GM13976 (cell line): ENCODE measurements at places on chromosomes 4 and X.

DNA sequence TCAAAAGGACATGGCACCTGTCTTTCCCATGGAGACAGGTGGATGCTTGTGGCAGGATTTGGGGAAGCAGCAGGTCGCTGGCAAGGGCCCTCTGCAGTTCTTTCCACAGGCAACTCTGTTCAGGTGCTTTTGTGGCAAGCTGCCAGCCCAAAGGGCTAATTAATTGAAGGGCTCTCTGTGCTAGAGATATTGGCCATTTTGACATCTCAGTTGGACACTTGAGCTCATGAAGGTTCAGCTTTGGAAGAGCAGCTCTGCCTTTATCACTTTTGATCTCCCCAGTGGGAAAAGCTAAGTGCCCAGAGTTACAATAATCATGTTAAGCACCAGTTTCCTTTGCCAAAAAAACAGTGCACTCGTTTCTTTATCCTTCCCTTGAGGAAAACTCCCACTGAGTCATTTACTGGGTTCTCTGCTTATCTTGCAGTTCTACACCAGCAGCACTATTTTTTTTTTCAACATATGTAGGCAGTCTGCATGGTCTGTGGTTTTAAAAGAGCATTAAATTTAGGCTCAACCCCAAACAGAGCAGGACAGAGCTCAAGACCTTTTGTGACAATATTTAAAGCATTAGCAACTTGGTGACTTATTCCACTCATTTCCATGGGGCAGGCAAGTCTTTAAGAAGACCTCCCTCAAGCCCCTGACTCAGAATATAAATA lies 336.4 kb upstream of the RASGEF1B start:
- no peak for DNase-seq

DNA sequence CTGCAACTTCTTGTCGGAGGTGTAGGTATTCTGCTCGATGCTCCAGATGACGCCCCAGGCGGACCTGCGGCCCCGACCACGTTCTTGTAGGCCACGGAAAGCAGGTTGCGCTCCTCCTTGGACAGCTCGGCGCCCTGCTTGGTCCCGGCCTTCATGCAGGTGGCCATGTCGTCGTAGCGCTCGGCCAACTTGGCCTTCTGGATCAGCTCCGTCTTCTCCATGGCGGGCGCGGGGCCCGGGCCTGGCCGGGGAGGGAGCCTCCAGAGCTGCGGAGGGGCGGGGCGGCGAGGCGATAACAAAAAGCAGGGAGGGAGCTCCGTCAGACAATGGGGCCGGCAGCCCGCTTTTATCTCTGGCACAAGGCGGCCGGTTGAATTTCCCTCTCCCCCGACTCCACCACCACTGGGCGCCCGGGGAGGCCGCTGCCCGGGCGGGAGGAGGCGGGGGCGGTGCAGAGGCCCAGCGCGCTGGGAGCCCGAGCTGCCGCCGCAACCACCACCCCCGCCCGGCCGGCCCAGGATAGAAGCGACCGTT lies 28.3 kb upstream of the DRP2 start:
- peak; percentile 12 for DNase-seq

DNA sequence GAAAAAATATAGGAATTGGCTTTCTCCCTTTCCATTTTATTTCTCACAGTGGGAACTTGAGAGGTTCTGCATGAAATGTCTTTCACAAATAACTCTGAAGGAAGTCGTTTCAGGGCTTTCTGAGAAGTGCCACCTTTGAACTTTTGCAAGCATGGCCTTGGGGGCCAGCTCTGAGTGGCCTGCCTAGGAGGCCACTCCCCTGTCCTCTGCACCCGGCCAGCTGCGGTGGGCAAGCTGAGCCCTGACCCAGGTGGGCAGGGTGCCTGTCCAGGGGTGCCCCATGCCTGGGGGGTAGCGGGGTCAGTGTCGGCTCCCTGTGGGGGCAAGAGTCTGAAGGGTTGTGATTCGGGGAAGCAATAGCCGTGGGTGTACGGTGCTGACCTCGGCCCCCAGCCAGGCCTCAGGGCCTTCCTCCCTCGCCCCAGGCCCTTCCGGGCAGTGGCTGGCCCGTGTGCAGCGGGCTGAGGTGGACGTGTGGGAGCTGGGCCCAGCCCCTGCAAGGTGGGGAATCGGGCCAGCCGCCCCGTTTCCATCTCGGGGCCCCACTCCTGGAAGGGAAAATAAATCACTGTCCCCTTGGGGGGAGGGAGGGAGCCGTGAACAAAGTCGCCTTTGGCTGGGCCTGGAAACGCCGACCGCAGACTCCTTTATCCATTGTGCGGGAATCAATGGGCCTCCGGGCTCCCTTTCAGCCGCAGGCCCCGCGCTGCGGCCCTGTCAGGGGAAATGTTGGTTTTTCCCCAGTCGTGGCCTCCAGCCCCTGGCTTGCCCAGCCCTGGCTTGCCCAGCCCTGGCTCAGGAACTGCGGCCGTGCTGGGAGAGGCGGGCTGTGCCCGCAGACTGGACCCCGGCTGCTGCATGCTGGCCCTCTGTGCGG lies 3.1 kb downstream of the FGFRL1 start:
- no peak for DNase-seq

GRCh38 chr4:138409670-138410069 lies 167.5 kb upstream of the SLC7A11 start:
- peak; percentile 34 for DNase-seq

GRCh38 chr4:187333151-187333550 lies 609.5 kb upstream of the FAT1 start:
- DNase-seq, result no peak

- no peak for DNase-seq
These were observed 109.4 kb upstream of the AFAP1 start for GRCh38 chr4:8048856-8049676.

DNA sequence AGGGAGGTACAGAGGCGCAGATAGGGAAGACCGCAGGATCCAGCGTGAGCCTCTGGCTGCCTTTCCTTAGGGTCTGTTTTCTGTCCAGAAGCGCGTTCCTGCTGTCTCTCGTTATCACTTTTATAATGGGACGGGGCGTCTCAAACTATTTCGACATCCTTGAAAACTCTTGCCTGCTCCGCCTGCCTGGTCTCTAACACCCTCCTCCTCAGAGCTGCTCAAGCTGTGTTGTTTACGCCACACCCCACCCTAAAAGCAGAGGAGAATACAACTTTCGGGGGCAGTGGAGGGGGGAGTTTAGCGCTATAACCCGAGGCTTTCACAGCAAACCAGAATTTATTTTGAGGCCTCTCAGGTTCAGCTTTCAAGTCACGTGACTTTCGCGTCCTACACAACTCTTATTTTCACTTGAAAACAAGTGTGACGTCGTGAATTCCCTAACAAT lies 646 bp upstream of the FAM3A start:
- no peak for DNase-seq

GRCh38 chrX:150587585-150588503 lies 19.4 kb downstream of the MTM1 start:
- no peak for DNase-seq

GRCh38 chr4:53617101-53617680 lies 25.9 kb upstream of the LNX1 start:
- DNase-seq, result no peak

- DNase-seq, result no peak
These were observed 924 bp upstream of the IRAK1 start for GRCh38 chrX:154020536-154021115.

DNA sequence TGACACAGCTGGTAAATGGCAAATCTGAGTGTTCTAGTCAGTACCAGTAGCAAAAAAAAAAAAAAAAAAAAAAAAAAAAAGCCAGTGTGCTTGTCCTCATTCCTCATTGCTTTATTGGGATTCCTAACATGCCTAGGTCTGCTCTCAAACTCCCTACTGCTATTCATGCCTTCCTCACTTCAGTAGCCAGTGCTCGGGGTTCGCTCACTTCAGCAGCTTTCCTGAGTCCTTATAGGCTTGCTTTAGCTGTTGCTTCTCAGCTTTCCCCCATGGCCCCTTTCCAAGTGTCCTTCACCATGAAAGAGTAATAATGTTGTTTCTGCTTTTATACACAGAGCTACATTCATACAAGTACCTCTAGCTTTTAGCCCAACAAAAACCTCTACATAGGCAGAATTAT lies 30.8 kb downstream of the SLITRK2 start:
- DNase-seq, result no peak

GRCh38 chrX:72366178-72366577 lies 60.5 kb upstream of the CITED1 start:
- no peak for DNase-seq

GRCh38 chr4:121709766-121710405 lies 13.1 kb upstream of the ANXA5 start:
- DNase-seq, result no peak

DNA sequence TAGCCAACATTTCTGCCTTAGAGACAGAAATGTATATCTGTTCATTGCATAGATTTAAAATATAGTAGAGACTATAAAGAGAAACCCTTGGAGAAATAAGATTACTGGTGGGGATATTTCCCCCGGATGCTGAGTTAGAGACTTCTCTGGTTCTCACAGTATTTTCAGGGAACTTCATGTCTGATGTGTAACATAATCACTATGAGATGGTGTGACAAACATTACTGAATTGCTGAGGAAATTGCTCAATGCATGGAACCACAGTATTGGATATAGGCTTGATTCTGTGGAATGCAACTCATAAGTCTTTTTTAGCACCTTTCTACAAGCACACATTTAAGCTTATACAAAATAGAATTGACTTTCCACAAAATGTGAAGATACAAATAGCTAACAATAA lies 152.7 kb downstream of the SOWAHB start:
- no peak for DNase-seq

GRCh38 chr4:2060611-2061185 lies 1.6 kb downstream of the NAT8L start:
- DNase-seq, result no peak
